Ureter (tissue), 1 donor: ENCODE measurements at places on chromosomes 4 and X. TPM values are rescaled to one million over a fixed set of nuclear protein-coding genes. Genes with fewer than 3 reads are reported as not detected.

POLR2B gene
- total RNA-seq: 84.2 TPM

SHROOM3 gene
- 35.5 TPM for total RNA-seq

COX7B2 gene
- not detected for total RNA-seq

DNA sequence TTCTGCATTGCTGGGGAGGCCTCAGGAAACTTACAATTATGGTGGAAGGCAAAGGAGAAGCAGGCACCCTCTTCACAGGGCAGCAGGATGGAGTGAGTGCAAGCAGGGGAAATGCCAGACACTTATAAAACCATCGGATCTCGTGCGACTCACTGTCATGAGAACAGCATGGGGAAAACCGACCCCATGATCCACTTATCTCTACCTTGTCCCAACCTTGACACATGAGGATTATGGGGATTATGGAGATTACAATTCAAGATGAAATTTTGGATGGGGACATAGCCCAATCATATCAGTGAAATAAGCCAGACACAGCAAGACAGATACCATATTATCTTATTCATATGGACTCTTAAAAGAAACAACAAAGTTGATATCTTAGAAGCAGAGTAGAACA, 134.9 kb downstream of the C4orf33 start:
- DNase-seq: no peak

GRCh38 chrX:130336531-130336930, 3.2 kb upstream of the SLC25A14 start:
- no peak for DNase-seq

ABLIM2 gene
- total RNA-seq: 8.5 TPM

DNA sequence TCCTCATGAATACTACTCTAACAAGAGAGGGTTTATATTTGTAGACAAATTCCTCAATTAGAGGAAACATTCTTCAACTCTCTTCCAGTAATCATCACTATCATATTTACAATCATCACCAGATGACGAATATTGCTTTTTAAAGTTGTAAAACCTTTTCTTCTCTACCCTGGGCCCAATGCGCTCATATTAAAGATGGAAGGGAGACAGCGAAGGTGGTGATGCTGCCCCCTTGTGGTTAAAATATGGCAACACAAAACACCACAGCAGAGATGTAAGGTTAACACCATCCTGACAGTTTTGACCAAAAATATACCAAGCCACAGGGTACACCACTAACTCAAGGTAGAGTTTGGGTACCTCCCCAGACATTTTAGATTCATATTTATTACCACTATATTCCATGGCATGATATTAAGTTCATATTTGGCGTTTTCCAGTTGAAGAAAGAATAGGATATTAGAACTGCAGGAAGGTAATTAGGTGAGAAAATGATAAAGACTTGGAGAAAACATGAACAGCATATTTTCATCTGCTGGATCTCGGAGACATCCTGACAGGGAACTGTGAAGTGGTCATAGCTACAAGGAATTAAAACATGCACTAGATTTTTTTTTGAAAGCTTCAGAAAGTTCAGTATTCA, 72.8 kb downstream of the SLC9A7 start:
- DNase-seq: peak; percentile 46

FAM149A gene
- total RNA-seq: 40.5 TPM

DNA sequence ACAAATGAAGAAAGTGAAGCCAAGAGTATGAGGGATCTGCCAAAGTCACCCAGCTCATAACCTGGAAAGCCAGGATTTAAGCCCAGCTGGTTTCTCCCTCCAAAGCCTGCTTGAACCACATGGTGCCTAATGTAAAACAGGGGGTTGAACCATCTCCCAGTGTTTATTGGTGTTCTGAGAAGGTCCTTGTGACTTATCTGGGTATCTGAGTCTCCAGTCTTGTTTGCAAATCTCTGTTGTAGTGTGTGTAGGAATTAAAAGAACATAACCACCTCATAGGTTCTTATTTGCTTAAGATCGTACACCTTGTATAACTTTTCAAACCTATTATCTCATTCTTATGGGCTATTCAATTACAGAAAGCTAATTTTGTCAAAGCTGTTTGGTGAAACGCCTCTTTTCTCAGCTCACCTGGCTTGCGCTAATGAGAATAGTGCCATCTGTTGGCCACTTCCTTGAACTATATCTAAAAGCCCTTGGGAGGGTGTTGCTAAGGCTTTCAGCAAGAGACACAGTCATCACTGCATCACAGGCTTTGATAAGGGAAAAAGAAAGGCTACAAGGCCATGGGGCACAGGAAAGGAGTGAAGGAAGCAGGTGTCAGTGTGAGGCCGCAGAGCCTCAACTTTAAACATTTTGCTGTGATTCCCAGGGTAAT, 34.0 kb downstream of the ETDB start:
- DNase-seq: no peak

GRCh38 chr4:124913237-124913636, 200.7 kb upstream of the ANKRD50 start:
- no peak for DNase-seq

DNA sequence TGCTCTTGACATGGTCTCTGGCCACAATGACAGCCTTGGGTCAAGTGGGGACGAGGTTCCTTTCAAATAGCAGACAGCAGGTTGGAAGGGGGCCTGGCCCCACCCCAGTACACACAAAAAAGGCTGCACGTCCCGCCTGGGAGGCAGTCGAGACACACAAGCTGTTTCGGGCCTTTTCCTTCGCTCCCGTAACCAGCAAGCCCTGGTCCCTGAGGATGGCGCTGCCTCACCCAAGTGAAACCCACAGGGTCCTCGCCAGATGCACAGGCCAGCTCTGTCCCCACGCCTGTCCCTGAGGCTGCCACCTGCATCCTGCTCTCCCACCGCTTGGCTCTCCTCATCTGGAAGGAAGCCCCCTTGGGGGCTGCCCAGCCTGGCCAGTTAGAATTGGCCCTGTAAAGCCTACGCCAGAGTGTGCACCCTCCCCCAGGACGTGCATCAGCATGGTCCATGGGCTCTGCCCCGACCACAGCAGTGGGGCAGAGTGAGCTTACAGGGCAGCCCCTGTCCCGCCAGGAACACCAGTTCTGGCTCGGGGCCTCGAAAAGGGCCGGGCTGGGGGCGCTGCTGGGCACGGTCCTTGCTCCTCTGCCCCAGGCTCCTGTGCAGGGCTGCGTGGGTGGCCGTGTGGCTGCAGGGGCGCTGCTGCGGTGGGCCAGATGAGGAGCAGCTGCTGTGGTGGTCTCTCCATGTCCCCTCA, 2.0 kb downstream of the CPLX1 start:
- no peak for DNase-seq

DNA sequence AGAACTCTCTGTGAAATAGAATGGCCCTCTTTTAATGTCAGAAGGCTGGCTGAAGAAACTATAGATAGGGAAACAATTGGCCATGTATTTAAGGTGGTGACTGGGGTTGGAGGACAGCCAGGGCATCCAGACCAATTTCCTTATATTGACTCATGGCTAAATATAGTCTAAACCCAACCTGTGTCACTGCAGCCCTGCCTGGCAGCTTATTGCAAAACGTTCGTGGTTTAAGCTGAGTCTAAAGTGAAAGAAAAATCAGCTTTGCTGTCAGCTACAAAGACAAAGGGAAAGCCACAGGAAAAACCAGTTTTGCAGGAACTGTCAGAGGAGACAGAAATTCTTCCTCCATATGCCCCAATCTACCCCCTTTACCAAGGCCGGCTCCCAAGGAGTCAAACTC, 902.8 kb upstream of the NDST4 start:
- no peak for DNase-seq

DNA sequence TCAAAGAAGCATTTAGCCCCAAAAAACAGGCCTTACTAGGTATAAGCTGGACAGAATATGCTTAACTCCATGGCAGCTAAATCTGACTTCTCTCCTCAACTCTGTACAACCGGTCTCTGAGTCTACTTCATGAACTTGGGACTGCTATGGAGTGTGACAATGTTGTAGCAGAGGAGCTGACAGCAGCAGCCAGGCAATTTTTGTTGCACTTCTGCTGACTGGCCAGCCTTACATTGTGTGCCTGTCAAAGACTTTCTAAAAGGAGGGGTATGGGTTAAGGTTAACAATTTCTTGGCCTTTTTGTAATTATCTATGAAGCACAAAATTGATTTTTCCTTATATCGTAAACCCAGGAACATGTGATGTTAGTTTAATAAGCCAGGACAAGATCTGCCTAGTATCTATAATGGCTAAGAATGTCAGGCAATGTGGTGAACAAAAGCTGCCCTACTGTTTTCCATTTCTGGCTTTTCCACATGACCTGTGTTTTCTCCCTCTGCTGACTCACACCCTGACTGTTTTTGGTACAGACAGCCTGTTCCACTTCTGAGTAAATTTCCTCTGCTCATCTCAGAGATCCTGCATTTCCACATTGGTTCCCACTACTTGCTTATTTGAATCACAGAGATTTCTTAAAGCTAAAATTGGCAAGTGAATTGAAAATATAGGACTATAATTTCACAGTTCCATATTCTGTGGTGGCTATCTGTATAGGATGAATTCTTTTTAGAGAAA, 9.3 kb downstream of the NOX1 start:
- no peak for DNase-seq

GRCh38 chr4:116343809-116344208, 741.6 kb downstream of the TRAM1L1 start:
- no peak for DNase-seq

HSFX4 gene
- total RNA-seq: not detected

- no peak for DNase-seq
Observed at GRCh38 chr4:24775032-24775605, 20.3 kb upstream of the SOD3 start.

DNA sequence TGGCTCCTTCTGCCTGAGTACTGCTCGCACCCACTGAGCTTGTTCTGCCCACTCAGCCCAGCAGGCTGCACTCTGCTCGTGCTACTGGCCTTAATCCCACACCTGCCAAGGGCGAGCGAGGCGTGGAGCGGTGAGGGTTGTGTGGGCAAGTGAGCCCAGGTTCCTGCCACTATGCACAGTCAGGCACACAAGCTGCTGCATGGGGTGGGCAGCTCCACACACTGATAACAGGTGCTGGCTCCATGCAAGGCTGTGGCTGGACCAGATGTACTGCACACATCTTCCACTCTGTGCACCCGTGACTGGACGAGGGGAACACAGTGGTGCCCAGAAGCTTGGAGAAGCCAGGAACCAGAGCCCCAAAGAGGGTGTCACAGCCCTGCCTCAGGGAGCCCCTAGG, 184.3 kb upstream of the NUDT6 start:
- no peak for DNase-seq

DNA sequence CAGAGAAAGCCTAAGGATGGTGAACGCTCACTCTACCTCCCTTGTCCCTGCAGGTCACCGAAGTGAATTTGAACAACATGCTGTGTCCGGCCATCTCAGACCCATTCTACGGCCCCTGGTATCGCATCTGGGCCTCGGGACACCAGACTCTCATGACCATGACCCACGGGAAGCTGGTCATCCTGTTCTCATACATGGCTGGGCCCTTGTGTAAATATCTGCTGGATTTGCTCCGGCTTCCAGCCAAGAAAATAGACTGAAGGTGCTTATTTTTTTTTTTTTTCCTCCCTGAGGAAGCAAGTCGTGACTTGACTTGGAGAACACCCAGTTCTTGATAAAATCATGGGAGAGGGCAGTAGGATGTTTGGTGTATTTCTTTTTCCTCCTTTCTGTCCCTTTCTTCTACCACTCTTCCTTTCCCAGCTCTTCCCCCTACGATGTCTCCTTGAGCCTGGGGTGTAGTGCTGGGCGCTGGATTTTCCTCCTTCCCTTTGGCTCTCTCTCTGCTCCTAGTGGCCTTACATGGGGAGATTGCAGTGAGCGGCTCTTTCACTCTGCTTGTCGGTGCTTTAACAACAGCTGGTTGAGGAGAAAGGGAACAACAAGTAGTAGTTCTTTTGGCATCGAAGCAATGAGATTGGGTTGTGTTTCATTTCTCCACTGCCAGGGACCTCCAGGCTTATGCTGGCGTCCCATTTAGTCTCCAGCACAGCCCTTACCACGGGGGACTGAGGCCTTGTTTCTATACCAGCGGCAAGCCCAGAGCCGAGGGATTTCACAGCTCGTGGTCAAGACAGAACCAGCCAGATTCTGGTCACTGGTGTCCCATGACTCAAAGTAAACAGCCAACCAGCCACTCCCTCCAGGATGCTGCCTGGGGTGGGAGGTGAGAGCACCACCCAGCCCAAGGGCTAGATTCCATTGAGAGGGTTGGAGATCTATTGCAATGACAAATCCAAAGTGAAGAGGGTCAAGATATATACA, 144.4 kb downstream of the AMMECR1 start:
- no peak for DNase-seq

GRCh38 chr4:688854-689681, at the start of gene SLC49A3:
TSS of gene SLC49A3 (minus strand) at chr4:689151. CDS start at chr4:689127, 24 bp downstream.
- no peak for DNase-seq

DNA sequence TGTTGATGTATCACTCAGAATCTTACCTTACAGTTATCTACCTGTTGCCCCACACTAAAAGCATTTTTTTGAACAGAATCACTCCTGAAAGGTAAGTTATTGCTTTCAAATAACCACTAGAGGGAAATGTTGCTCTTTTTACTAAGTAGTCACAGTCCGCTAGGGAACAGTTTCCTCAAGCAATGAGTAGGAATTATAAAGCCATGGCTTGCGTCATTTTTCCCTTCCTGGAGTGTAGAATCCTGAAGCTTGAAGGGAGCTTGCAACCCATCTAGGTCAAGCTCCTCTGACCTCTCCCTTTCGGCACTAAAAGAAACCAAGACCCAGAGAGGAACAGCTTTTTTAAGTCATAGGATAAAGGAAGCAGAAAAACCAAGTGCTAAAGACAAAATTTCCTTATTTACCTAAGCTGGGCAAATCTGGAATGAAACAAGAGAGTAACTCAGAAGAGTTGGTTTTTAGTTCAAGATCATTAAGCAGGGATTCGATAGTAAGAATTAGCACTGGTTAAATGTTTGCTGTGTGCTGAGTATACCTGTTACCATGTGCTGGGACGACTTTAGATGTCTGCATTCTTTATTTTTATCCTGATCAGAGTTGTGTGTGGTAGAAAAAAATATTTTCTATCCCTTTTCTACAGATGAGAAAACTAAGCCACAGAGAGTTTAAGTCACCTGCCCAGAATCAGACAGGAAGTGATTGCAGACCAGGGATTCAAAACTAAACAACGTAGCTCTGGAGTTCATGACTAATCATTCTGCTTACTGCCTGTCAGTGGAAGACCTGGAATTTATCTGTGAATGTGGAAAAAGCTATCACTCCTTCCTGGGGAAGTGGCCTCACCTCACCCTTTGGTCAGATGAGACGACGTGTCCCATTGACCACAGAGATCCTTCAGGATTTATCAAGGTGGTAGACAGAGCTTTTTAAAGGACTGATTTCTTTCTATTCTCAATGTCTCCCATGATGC, 631.5 kb downstream of the RAB28 start:
- DNase-seq: no peak

DNA sequence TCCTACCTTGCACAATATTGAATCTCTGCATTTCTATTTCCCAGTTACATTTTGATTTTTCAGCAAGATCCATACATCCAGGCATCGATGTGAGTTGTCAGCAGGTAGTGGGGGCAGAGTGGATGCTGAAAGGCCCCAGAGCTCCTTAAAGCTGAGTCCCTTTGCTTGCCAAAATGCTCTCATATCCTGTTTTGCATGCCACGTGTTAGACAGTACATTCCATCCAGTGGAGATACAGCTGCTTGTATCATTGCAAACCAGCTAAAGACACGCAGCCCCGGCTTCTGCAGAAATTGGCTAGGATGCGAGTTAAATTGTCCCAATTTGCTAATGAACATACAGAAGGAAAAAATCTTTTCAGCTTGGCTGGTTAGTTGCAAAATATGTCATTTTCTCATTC, 179.6 kb upstream of the MXRA5 start:
- no peak for DNase-seq

CHIC1 gene
- 14.8 TPM for total RNA-seq
